ENCODE measurements at places on chromosomes 7 and 10.

DNA sequence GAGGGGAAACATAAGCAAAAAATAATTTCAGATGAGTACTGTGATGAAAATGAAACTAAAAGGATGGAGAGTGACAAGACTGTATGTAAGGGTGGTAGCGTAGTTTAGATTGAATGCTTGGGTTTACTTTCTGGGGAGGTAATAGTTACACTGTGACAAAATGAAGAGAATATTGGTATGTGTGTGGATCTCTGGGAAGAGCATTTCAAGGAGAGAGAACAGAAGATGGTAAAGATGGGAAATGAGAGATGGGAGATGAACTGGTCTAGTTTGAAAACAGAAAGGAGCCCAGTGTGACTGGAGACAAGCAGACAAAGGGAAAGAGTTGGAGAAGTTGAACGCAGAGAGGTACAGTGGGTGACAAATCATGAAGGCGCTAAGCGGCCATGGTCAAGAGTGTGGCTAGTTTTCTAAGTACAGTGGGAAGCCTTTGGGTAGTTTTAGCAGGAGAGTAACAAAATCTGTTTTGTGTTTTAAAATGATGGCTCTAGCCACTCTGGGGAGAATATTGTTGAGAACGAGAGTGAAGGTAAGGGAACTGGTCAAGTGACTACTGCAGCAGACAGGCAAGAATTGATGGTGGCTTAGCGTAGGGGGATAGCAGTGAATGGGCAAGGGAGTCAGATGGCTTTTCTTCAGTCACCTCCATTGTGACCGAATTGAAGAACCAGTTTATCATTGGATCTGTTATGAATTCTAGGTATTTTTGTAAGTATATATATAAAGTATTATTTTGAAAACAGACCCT lies 22.6 kb downstream of the PALS2 start:
- DNase-seq: no peak

DNA sequence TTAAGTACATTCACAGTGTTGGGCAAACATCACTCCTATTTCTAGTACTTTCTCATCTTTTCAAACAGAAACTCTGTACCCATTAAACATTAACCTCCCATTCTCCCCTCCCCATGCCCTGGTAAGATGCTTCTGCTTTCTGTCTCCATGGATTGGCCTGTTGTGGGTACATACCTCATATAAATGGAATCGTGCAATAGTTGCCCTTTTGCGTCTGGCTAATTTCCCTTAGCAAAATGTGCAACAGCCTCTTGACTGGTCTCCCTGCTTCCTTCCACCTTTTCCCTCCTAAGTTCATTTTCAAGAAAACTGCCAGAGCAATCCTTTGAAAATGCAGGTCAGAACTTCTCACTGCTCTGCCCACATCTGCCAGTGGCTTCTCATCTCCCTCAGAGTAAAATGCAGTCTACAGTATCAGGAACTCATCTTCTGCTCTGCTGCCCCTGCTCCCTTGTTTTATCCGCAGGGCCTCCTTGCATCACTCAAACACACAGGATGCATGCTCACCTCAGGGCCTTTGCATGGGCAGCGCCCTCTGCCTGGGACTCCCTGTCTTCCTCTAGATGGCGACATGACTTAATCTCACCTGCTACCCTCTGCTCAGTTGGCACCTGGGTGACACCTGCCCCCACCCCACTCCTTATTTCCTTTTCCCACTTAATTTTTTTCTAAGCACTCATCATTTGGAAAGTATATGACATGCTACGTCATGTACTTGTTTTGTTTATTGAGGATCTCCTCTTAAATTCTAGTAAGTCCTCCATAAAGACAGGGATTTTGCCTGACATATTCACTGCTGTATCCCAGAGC lies 44.3 kb upstream of the ECHDC3 start:
- DNase-seq: no peak

DNA sequence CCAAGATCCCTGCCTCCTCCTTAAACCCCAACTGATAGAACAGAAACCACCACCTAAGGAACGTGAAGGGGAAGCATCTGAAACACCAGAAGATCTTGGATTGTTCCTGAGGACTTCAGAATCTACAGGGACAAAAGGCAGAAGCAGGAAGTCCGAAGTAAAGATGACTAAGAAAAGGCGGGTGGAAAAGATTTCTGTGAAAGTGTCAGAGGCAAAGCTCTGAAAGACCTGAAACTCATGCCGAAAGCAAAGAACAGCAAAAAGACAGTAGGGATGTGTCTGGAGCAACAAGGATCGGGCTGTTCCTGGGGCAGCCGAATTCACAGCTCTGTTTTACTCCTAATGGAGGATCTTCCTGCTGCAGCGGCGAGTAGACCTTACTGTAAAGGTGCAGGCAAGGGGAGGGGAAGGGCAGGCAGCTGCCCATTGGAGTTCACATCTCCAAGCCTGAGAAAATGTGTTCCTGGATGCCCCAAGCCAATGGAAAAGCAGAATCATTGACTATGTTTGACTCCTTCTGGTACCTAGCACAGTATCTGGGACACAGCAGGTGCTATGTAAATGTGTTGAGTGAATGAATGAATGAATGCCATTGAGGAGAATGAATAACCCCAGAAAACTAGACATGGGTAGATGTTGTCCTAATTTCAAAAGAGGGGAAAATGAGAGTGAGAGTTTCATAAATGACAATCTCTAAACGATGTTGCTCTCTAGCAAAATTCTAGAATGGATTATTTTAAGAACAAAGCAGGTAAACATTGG lies 40.4 kb downstream of the PDIA4 start:
- no peak for DNase-seq

DNA sequence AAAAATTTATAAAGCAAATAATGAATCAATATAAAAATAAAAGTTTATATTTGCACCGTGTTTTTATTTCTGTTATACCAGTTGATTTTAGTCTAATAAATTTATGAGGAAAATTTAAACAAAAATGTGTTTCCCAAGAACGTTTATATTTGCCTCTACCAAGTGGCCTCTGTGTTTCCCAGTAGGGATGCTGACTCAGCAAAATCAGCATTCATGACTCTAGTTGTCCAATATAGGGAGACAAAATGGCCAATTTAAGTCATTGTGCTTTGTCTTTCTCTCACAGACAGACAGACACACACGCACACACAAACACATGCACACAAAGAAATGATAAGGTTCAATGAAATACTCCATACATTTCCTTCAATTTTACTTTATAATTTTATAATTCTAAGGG lies 942.5 kb upstream of the ZWINT start:
- no peak for DNase-seq

GRCh38 chr7:20214921-20215669 lies 2.1 kb downstream of the MACC1 start:
- no peak for DNase-seq

GRCh38 chr10:91435241-91435640 lies 25.1 kb downstream of the HECTD2 start:
- DNase-seq: no peak

GRCh38 chr7:30937416-30937815 lies 25.8 kb downstream of the AQP1 start:
- no peak for DNase-seq

GRCh38 chr10:58666024-58666423 lies 153.4 kb downstream of the BICC1 start:
- DNase-seq: no peak

- peak; percentile 47 for DNase-seq
Measured at GRCh38 chr7:100396421-100396982, 23.2 kb downstream of the PILRA start.

- DNase-seq: no peak
Measured at GRCh38 chr7:123348690-123349089, 148.9 kb upstream of the SLC13A1 start.

- no peak for DNase-seq
Measured at GRCh38 chr7:72805526-72806494, 22.2 kb downstream of the TYW1B start.

- no peak for DNase-seq
Measured at GRCh38 chr7:32447218-32447617, 43.0 kb downstream of the LSM5 start.

- no peak for DNase-seq
Measured at GRCh38 chr7:35909870-35910357, 109.1 kb downstream of the SEPTIN7 start.

DNA sequence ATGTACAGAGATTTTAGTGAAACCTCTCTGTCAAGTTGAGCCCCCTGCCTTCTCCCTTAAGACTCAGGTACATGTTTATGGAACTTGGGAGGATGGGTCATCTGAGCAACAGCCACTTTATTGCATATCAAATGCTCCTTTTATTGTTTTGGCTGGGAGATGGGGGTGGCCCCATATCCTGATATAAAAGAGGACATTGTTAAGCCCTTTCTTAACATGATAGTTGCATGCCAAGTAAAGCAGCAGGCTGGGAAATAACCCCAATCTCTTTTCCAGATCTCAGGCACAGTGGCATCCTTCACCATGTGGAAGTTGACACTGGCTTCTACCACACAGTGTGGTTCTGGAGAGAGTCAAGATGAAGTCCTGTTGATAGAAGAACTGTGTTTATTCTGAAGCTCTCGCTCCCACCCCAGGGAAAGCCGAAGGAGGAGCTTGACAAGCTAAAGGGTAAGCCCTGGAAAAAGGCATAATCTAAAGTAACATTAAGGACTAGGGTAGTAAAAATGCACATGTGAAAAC lies 746.7 kb downstream of the SUGCT start:
- no peak for DNase-seq

- DNase-seq: no peak
Measured at GRCh38 chr7:4151926-4152549, 530.1 kb upstream of the FOXK1 start.

DNA sequence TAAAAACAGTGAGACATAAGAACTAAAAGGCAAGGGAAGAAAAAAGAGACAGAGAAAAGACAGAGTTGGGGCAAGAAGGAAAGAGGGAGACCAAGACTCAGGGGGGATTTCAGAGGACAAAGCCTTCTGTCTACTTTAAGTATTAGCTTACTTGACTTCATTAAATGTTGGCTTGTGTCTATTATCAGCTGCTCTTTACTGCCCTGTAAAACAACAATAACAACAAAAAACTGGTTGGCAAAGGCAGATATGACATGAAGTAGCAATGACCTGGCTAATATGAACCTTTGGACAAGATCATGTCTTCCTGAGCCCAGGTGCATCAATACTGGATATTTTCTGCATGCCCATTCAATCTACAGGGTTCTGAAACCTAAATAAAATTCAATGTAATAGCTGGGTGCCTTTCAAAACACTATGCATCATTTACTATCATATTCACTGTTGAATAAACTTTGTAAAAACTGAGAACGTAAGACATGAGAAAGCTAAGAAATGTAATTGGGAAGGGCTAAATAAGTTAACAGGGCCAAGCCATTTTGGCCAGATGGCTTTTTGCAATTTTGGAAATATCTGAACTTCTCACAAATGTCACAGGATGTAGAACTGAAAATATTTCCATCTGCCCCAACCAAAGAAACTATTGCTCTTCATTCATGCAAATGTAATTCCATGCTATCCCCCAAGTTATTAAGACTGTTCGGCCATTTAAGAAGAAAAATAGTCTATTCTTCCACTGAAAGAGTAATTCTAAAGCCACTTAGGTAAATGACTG lies 49.4 kb downstream of the LRRN3 start:
- no peak for DNase-seq

DNA sequence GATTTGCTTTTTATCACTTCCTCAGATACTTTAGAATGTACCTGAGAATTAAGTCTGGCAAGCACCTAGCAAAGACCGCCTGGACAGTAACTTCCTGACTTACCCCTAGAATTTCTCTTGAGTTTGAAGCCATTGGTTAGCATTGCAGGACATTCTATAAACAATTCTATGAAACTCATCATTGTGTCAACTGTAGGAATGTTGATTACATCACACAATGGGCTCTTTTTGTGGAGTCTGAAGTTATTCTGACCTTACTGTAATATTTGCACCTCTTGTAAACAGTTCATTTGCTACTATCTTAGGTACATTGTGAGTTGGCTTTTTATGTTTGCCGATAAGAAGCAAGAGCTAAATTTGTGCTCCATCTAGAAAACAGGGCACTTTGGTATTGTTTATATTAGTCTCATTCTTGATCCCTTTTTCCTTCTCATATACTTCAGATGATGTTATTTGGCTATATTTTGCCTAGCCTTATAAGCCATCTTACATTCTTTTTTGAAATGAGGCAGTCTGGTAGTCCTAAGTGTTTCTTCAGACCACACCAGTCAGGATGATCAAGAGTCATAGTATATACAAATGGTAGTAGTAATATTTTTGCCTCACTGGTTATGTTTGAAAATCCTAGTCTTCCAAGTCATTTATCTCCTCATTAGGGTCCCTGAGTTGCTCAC lies 52.4 kb downstream of the CASD1 start:
- DNase-seq: no peak

DNA sequence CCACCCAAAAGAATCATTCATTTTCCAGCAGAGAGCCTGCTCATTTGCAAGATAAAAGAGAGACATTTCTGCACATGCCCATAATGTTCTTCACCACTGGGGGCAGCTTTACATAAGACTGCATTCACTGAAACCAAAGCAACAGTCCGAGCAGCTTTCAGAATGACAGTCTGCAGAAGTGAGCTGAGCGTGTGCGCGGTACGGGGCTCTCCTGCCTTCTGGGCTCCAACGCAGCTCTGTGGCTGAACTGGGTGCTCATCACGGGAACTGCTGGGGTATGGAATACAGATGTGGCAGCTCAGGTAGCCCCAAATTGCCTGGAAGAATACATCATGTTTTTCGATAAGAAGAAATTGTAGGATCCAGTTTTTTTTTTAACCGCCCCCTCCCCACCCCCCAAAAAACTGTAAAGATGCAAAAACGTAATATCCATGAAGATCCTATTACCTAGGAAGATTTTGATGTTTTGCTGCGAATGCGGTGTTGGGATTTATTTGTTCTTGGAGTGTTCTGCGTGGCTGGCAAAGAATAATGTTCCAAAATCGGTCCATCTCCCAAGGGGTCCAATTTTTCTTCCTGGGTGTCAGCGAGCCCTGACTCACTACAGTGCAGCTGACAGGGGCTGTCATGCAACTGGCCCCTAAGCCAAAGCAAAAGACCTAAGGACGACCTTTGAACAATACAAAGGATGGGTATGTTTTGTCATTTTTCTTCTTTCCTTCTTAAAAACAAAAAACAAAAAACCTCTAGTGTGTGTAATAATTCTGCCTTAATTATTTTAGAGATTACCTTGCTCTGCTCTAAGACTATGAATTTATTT lies at the start of gene LRRTM3:
Gene LRRTM3, plus strand, starts transcription at position 141 of the 820 bp plus-strand sequence.
- DNase-seq: peak; percentile 5

GRCh38 chr7:52463341-52463740 lies 572.1 kb upstream of the POM121L12 start:
- no peak for DNase-seq

DNA sequence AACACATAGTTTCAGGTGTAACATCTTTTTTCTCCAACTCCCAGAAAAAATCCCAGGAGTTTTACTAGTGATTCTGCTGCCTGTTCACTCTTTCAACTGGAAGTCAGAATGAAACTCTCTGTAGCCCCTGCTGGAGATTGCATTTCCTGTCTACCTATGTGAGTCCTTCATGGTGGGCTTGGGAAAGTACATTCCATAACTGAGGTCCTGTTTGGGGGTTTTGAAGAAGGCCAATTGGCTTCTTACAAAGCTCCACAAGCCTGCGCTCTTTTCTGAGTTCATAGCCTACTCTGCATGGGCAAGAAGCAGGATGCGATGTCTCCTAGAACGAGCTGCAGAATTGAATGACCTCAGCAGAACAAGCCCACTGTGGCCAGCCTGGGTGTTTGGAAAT lies 86.7 kb downstream of the LYZL2 start:
- no peak for DNase-seq
